ENCODE measurements at places on chromosomes 7 and 10.

DNA sequence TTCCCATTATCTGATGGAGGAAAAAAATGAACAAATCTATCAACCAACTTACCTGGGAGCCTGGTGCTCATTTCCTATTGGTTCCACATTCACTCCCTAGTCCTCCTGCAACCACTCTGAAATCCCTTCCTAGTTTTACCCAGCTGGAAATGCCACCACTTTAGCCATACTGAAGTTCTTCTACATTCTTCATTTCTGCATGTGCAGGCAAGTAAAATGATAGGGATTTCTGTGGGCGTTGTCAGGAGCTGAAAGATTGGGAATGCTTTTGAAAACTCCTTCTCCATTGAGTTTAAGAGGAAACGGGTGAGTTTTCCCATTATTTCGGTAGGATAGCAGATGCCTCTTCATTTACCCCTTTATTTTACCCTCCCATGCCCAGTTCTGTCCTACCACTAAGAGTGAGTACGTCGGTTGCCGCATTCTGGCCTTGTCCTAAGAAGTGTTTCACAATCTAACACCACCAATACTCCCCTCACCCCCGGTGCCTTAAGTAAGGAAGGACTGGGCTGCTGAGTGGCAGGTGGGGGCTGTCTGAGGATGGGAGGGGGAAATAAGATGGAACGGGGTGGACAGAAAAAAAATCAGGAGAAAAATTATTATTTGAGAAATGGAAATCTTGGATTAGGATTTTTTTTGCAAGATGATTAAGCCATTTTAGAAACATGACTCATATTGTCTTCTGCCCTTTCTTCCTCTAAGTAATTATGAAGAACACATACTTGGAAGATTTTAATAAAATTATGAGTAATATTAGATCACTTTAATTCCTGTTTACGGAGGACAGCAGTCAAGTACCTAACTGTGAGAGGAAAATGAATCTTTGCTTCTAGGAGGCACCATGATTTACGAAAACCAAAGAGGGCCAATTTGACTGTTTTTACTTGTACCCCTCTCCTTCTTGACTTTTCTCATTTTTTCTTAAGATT, 13.2 kb upstream of the TAS2R60 start:
- DNase-seq, result no peak

GRCh38 chr7:158662610-158663427, 41.8 kb downstream of the NCAPG2 start:
- no peak for DNase-seq

DNA sequence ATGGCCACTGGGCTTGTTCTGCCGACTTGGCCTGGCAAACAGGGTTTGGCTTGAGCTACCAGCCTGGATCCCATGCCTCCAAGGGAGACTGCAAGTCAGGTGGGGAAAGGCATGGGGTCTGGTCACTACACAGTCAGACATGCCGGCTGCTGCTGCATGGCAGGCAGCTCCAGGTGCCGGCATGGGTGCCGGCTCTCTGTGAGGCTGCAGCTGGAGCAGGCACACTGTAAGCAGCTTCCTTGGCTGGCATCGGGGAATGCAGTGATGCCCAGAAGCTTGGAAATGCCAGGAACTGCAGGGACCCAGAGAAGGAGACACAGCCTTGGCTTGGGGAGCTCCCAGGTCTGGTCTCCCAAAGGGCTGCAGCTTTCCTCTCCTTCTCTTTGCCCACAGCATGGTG, 305.5 kb upstream of the NRG3 start:
- DNase-seq, result no peak

DNA sequence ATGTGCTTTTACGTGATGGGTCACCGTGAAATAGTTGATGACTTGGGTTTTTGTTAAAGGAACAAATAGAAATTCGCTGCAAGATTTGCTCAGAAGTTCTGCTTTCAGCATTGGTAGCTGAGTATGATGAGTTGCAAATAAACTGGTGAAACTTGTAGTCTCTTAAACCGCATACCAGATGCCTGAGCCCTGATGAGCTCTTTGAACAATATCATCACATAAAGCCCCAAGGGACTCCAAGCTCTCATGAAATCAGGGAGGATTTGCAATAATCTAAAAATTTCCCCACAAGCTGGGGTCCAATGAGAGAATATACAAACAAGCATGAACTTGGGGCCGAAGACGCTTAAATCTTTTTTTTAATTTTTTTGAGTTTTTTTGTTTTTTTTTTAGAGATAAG, 312.4 kb downstream of the CALN1 start:
- DNase-seq, result peak; percentile 49

DNA sequence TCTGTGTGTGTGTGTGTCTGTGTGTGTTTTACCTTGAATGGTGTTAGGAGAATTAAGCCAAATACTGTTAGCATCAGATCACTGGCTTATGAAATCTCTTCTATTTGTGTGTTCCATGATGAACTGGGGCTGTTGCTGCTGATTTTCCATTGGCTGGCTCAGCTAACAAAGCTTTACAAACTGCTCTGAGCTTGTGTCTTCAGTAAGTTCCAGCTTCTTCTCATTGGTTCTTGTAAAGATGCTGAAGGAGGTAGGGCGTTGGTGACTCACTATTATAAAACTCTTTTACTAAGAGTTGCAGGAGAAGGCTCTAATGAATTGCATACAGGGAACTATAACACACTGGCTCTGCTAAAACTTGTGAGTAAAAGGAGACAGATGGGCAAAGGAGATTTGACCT, 136.4 kb upstream of the PRKCQ start:
- no peak for DNase-seq

DNA sequence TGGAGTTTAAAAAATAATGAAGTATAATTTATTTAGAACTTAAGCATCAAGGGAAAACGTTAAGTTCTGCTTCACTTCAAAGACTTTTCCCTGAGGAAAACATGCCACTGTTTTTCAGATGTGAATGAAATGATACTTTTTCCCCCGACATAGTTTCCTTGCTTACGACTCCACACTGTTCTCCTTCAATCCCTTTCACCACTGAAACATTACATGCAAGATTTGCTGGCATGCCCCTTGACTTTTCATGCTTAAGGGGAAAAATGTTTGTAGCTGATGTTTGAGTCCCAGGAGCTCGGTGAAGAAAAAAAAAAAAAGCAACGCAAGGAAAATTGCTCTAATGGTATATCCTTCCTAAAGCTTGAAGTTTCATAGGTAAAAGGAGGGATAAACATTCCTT, 10.0 kb downstream of the GLI3 start:
- DNase-seq, result peak; percentile 60

- peak; percentile 87 for DNase-seq
These were observed 16.0 kb upstream of the ITGA8 start for GRCh38 chr10:15735763-15736162.

DNA sequence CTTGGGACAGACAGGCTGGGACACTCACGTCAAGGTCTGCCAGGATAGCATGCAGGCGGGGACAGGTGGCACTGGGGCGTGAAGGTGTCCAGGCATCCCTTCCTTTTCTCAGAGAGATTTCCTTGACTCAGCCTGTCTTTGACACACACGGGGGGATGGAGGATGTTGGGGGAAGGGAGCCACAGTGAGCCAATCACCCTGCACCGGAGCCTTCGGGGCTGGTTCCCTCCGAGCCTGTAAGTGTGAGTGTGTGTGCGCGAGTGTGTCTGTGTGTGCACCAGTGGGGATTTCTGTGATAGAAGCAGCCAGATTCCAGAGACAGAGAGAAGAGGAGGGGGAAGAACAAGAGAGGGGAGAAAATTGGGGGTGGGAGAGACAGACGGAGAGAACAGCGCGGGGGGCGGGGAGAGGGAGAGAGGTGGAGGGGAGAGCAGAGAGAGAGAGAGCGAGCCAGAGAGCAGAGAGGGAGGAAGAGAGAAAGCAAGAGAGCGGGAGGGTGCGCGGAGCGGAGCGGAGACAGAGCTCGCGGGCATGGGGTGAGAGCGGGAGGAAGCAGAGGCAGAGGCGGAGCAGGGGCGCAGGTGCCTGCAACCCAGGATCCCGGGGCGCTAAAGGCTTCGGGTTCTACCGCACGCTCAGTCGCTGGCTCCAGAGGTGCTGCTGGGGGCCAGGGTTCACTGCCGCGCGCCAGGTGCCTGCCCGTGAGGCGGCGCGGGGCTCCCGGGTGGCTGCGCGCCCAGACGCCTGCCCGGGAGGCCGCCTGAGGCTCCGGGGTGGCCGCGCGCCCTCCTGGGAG, 466 bp upstream of the GPR26 start:
- DNase-seq, result no peak

DNA sequence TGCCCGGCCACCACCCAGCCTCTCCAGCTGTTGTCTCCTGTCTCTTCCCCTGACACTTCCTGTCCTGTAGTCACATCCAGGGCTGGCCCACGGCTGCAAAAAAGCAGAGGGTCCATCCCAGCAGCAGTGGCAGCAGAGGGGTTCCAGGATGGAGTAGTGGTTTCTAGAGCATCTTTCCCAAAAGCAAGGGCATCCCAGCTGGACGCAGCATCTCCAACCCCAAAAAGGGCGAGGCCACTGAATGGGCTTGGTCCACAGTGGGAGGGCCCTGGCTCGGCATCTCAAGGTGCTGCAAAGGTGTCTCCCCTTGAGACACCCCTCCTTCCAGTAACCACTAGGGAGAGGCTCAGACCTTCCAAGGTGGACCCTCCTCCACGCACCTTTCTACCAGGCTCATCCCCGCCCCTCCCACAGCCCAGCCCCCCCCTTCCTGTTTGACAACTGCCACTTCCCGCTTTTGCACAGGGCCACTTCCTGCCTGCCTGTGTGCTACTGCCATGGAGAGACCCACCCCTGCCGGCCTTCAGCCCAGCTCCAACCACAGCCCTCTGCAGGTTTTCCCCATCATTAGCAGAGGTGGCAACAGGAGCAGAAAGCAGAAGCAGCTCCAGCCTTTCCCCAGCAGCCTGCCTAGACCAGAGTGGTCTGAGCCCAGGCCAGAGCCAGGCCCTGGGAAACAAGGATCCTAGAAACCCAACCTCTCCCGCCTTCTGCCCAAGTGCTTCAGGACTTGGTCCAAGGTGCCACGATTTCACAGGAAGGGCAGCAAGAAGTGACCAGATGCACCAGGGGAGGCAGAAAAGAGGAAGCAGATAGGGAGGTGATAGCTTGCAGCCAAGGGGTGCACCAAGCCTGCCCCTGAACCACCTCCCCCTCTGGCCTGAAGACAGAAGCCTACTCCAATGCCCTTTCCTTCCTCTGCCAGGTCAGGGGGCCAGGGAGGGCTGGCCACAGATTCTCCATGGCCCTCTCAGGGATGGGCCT, 8.6 kb downstream of the CAMK2G start:
- DNase-seq, result peak; percentile 20

DNA sequence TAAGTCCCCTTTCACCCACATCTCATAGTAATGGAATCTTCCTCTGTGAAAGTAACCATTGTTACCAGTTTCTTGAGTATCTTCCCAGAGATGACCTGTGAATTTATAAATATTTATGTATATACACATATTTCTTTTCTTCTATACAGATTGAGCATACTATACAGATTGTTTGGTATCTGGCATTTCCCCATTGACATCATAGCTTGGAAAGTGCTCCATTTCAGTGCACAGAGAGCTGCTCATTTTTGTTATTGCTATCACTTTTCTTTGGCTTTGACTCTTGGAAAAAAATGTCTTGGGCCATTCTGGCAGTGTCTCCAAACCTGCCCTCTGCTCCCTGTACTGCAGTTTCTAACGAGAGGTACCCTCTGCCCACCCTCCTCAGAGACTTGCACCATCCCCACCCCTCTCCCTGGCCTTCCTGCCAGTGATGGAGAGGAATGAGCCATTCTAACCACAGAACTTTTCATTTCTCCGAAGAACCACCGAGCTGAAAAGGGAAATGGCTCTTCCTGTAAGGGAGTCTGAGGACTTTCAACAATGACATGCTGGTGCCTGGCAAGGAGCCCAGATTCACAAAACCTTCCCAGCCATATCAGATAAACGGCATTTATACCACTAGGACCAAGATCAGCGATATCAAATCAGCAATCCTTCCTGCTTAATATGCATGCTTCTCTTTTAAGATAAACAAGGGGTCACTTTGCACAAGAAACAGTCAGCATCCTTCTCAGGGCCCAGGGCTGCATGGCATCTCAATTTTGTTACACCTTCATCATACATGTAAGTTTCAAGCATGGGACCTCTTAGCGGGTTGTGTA, 19.7 kb upstream of the CCSER2 start:
- peak; percentile 30 for DNase-seq

- no peak for DNase-seq
These were observed 42.9 kb downstream of the MKI67 start for GRCh38 chr10:128083191-128083895.

DNA sequence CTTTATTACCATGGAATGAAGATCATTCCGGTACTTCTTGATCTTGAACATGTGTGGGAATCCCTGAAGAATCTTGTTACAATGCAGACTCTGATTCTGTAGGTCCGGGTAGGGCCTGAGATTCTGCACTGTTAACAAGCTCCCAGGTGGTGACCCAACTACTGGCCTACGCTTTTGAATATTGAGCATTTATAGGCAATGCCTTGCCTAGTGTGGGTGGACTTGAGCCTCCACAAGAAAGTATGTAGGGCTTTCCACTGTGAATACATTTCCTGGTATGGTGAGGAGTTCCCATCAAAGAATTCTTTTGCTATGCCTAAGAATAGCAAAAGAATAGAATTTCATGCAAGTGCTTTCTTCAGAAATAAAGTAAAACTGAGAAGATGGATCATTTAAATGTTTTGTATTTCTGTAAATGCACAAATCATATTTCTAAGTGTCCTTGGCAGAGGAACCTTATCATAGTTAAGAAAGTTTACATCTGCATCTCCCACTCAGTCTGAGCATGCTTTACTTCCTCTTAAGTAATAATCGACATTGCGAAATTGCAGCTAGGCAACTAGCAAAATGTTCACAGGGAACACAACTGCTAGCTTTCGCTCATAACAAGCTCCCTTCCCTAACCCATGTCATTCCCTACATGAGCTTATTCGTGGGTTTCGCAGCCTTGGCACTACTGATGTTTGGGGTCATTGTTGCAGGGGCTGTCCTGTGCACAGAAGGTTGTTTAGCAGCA, 71.4 kb downstream of the AHR start:
- DNase-seq, result peak; percentile 92

Data from umbilical cord (tissue), 2 donors.